ENCODE measurements at places on chromosomes 7 and 10.

- DNase-seq, result no peak
These were observed 42.6 kb upstream of the CXCL12 start for GRCh38 chr10:44427479-44427878.

DNA sequence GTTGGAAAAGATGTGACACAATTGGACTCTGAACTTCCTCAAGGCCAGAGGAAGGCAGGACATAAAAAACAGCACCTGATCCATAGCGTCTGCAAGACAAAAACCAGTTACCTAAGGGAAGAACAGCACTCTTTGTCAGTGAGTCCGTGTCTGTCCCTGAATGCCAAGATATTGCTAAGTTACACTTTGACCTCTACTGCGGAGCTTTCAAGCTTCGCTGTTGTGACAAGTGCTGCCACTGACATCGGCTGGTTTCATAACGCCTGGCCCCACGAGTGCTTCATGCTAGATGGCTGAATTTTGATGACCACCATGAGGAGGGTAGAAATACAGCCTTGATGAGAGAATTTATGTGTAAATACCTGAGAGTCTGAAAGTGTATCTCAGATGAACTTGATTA is 49.7 kb upstream of the JAZF1 start:
- no peak for DNase-seq

- no peak for DNase-seq
These were observed 1.5 kb downstream of the DOCK4 start for GRCh38 chr7:112204499-112205342.

DNA sequence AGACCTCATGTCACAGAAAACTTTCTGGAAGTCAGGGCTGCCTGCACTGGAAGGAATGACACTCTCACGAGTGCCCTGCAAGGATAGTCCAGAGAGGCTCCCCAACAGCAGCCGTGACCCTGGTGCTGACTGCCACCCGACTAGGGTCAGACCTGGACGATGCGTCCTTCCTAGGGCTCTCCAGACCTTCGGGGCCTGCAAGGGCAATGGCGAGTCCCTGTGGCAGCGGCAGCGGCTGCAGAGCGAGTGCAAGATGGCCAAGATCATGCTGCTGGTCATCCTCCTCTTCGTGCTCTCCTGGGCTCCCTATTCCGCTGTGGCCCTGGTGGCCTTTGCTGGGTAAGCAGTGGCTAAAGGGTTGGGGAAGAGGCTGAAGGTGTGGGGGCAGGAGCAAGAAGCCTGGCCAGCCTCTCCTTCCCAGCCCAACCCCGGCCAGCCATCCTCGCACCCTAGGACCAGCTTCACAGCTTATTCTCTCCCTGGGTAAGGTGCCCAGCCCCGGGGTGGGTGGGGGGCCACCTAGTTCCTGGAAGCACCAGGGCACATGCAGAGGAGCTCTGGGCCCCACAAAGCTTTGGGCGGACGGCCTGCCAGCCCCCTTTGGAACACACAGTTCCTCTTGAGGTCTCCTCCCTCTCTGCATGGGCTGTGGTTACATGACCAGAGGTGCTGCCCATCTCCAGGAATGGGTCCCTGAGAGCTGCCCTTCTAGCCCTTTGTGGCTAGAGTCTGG is 5.5 kb downstream of the OPN4 start:
- no peak for DNase-seq

DNA sequence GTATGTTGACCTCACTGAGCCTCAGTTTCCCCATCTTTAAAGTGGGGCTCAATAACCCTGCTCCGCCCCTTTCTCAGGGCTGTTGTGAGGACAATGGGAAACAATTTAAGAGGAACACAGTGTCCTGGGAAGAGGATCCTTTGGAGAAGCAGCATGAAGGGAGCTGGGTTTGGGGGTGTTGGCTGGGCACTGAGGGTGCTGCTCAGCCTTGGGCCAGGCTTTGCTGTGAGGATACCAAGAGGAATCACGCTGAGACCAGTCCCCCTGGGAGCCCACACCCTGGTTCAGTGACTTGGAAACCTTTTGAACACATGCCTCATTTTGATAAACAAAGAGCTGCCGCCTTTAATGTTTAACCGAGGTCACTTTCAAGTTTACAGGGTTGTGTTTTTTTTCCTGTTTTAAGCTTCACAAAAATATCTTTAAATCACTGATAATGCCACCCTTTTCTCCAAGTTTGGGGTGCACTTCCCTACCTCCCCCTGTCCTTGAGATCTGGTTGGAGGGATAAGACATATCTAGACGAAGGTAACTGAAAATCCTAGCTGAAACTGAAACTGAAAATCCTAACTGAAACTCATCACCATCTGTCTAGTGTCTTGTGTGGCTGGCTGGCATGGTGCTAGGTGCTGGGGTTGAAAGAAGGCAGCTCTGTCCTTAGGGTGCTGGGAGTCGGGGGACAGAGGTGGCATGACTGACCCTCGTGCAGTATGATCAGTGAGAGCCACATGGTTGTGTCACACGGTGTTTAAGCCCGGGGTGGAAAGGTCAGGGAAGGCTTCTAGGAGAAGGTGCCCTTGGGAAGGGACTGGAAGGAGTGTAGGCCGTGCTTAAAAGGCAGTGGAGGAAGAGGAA is 27.7 kb downstream of the ZNF775 start:
- no peak for DNase-seq

DNA sequence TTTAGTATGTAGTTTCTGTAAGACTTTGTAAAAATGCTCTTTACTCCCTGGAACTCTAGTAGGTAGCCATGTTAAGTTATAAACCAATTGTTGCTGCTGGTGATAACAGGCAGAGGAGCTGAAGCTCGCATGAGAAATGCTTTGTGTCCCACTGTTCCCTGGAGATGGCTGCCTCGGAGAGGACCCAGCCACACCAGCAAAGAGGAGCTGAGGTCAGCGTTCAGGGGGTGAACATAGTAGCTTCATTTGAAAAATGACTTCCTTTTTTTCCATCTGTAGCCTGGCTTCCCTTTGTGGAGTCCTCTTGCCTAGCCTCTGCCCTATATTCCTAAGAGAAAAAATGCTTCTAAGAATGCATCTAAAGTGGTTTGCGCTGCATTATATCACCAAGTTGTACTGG is 20.3 kb downstream of the CELF2 start:
- no peak for DNase-seq

DNA sequence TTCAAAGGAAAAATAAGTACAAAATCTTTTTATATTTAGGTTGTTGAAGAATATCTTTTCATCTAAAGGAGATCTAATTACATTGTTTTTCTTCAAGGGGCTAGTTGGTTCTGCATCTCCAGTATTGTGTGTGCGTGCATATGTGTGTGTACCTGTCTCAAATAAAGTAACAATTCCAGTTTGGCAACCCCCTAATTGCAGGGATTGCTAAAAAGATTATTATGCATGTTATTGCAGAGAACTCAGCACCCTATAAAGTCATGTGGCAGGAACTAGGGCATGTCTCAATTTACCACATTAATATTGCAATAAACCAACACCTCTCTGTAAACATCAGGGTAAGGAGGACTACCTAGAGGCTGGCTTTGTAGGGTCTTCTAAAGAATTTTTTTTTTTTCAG is 37.0 kb downstream of the MRPS33 start:
- no peak for DNase-seq

- no peak for DNase-seq
These were observed 6.5 kb upstream of the INMT start for GRCh38 chr7:30745261-30745941.

DNA sequence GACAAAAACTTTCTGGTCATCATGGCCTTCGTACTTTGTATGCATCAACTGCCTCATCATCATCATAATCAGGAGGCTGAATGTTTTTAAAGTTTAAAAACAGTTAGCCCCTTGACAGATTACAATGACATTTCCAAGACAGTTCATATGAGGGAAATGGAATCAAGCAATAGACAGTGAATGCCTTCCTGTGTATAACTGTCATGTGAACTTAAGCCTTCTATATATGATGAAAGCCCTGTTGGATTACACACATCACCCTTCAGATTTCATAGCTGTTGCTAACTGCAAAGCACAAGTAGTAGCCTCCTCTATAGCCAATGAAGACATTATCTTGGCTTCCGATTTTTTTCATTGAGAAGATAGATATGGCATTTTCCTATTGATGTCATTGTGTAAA is 154.0 kb downstream of the PLXDC2 start:
- no peak for DNase-seq

Measured in T-helper 1 cell (primary cell).